ENCODE measurements at places on chromosomes 6 and 20.
A peak's percentile ranks its signal among the peaks of the same experiment; 100 is the strongest.

GRCh38 chr6:145809785-145810184 is 4.8 kb downstream of the FBXO30 start:
- peak; percentile 55 for DNase-seq

GRCh38 chr6:149727793-149728498 is 10.0 kb upstream of the LATS1 start:
- no peak for DNase-seq

DNA sequence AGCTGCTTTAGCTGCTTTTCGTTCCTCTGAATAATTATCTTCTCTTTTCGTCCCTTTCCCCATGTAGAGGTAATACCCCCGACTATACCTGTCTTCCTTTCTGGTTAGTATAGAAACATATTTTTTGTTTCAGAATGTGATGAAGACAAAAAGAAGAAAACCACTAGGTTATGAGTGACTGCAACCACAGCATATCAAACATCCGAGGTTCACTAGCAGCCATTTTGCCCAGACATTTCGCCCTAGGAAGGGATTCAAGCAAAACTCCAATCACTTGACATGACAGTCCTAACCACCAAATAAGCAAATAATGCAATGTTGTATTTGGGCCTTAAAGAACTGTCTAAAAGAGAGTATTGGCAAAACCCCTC is 9.4 kb downstream of the SNX5 start:
- no peak for DNase-seq

GRCh38 chr6:111842271-111842822 is 30.9 kb downstream of the FYN start:
- no peak for DNase-seq

DNA sequence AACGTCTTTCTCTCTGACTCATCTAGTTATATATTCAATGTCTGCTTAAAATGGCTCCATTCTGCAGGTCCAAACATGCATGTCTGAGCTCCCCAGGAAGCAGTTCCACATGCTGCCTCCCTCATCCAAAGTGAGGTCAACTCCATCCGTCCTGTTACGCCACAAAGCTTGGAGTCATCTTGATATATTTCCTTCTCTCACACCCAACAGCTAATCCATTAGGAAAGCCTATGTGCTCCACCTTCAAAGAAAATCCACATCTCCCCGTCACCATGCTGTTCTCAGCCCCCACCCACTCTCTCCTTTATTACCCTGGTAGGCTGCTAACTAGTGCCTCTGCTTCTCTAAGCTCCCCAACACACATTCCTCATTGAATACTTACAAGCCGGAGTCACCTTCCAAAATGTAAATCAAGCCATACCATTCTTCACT is 130.2 kb upstream of the SYNDIG1 start:
- no peak for DNase-seq

DNA sequence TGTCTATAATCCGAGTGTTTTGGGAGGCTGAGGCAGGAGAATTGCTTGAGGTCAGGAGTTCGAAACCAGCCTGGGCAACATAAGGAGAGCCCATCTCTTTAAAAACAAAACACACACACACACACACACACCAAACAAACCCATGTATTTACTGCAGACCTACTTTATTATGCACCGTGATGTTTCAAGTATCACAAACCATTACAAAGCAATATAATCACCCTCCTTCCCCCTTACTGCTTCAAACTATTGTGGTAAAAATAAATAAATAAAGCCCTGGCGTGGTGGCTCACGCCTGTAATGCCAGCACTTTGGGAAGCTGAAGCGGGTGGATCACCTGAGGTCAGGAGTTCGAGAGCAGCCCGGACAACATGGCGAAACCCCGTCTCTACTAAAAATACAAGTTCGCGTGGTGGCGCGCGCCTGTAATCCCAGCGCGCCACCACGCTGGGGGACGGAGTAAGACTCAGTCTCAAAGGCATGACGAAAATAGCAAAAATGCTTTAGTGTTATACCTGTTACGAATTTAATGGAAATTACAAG is 1.5 kb downstream of the TBCC start:
- DNase-seq = no peak

Data from fibroblast of mammary gland (primary cell).